Mesenchymal stem cell (in vitro differentiated cells and primary cell): ENCODE measurements at places on chromosomes 5 and 9.

DNA sequence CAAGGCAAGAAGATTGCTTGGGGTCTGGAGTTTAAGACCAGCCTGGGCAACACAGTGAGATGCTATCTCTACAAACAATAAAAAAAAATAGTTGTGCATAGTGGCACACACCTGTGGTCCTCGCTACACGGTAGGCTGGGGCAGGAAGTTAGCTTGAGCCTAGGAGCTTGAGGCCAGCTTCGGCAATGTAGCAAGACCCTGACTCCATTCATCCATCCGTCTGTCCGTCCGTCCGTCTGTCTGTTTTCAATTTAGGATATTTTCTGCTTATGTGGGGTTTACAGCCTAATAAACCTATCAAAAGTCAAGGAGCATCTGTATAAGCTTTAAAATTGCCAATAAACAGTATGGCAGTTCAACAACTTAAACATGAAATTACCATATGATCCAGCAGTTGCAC, 19.7 kb downstream of the HMGCR start:
- DNase-seq = no peak

- DNase-seq = no peak
Observed at GRCh38 chr9:85182383-85182782, 512.9 kb downstream of the NTRK2 start.

DNA sequence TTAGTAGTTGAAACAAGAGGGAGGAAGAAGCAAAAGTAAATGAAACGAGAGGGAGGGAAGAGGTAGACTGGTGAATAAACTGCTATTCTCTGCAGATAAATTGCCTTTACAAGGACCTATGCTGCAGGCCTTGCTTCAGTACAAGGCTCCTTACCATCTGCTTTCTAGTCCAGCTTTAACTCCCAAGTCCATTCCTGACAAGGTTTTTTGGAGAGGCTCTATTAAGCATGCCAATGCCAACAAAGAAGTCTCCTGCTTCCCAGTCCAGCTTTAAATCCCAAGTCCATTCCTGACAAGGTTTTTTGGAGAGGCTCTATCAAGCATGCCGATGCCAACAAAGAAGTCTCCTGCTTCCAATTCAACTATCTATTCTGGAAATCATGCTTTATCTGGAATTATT, 244.9 kb downstream of the GABRB2 start:
- DNase-seq = no peak

DNA sequence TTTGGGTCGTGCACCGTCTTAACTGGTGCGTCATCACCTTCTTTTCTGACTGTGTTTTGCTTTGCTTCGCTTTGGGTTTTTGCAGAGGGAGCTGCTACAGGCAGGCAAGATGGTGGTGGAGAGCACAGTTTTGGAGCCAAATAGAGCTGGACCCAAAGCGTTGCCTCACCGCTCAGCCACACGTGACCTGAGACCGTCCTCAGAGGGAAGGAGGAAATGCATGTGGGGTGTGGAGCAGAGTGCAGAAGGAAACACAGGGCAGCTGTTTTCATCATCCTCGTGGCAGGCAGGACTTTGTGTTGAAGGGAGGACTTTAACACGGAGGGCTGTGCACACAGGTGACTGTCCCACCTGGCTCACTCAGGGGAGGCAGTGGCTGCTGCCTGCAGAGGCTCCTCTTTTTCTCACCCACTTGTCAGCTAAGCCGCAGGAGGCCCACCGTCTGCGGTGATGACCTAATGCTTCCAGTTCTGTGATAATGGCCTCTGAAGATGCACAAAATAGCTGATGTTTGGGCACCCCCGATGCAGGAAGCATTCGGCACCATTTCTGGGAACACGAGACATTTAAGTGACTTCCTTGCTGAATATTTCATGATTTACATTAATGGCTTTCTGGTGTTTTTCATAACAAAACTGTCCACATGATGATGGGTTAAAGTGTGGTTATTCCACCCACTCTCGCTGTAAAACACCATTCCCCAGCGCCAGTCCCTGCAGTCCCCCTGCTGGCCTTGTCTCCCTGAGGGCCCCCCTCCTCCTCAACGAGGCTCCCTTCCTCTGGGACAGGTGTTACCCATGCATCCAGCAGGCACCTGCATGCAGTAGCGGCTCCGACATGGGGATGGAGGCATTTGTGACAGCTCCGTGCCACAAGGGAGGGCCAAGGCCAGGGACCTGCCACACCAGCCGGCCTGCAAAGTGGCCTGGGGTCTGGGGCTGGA, 12.4 kb upstream of the UBAC1 start:
- DNase-seq = no peak
